Inflammatory macrophage treated with lipopolysaccharide for 1 hour (primary cell): ENCODE measurements at places on chromosomes 5 and 9.

- DNase-seq = peak; percentile 10
These were observed 915 bp downstream of the HSDL2 start for GRCh38 chr9:112380825-112381221.

- no peak for DNase-seq
These were observed 29.6 kb upstream of the IGFBPL1 start for GRCh38 chr9:38453835-38454234.

- DNase-seq = no peak
These were observed 17.6 kb downstream of the TENT4A start for GRCh38 chr5:6730807-6731206.

GRCh38 chr5:137752905-137753690 lies 1.1 kb downstream of the HNRNPA0 start:
- peak; percentile 45 for DNase-seq

GRCh38 chr5:82816926-82817325 lies 260.3 kb downstream of the TMEM167A start:
- DNase-seq = no peak

DNA sequence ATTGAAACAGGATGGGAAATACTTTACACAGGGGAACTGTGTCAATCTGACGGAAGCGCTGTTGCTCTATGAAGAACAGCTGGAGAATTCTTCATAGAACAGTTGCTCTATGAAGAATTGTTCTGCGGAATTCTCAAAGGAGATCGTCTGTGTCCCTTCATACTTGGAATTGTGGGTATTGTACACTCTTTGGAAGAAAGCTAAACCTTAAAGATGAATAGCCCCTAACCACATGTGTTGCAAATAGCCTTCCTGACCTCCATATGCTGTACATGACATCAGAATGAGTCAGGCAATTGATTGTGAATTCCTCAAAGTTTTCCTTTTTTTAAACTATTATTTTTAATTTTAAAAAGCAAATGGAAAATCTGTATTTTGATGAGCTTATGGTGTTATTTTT lies 15.6 kb downstream of the NIM1K start:
- DNase-seq = no peak

DNA sequence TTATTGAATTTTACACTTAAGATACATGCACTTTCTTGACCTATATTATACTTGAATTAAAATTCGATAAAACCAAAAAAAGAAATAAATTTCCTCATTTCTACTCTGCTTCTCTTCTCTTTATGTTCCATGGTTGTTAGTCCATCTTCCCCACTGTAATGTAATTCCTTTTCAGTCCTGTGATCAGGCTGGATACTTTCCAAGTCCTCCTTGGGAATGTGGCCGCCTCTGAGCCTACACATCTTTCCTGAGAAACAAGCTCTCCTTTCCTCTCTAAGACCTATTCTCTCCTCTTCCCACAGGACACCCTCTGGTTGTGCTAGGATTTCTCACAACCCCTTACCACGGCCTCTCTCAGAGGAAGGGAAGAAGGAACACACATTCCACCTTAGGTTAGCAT lies 285.1 kb downstream of the DNAH5 start:
- no peak for DNase-seq

DNA sequence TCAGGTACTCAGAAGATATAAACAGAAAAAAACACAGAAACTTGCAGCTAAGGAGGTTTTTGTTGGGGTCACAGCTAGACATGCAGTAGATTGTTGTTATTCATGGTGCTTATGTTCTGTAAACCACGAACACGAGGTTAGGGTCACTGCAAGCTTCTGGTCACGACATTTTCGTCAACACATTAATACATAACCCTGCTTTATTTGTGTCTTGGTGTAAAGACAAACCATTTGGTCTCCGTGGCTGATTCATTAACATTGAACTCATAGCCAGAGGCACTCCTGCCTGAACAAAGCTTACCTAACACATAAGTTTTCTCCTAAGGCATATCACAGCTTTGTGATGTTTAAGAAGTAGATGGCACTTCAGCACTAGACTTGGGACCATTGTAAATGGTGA lies 16.9 kb downstream of the TEK start:
- DNase-seq = no peak
